ENCODE measurements at places on chromosomes 3 and 15.

- DNase-seq, result no peak
These were observed 27.6 kb downstream of the TBC1D2B start for GRCh38 chr15:78049691-78050440.

GRCh38 chr3:50324351-50325112 is 2.0 kb upstream of the HYAL2 start:
- no peak for DNase-seq

DNA sequence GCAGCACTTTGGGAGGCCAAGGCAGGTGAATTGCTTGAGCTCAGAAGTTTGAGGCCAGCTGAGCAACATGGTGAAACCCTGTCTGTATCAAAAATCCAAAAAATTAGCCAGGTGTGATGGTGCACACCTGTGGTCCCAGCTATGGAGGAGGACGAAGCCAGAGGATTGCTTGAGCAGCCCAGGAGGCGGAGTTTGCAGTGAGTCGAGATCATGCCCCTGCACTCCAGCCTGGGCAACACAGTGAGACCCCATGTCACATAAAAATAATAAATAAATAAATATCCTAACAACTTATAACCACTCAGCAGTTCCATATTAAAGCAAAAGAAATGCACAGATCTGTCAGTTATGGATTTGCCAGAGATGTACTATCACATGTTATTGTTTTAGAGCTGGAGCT is 62.6 kb downstream of the LMLN start:
- DNase-seq, result no peak

GRCh38 chr15:66566963-66567531 is 1.2 kb upstream of the LCTL start:
- DNase-seq, result no peak

- peak; percentile 85 for DNase-seq
These were observed 61.3 kb downstream of the VGLL4 start for GRCh38 chr3:11582191-11582968.

Measured in coronary artery (tissue), 2 donors.